Epithelial cell of prostate (primary cell): ENCODE measurements at places on chromosomes 4 and X.
A peak's percentile ranks its signal among the peaks of the same experiment; 100 is the strongest.

DNA sequence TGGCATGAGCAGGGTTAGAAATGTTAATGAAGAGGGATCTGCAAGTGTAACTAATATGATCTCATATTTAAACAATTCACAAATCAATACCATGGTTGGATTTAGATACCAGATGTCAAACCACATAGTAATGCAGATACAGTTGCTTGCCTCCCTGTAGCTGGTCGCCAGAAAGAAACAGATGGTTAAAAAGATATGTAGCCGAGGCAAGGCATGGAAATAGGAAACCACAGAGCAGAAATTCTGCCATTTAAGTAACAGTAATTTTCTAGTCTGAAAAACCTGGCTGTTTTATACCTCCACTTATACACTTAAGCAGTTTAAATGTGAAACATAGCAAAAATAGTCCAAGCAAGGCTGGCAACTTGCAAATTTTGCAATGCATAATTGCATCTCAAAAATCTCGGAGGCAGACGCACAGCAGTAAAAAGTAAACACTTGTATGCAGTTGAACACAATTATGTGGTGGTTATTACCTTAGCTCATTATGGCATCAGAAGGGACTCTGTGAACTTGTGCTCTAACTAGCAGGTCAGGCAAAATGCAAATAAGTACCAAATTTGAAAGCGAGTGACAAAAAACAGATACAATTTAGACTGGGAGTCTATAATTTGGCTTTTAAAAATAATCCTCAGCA is 126.8 kb downstream of the NAA11 start:
- DNase-seq = no peak

GRCh38 chr4:28426251-28426650 is 1565.6 kb downstream of the STIM2 start:
- DNase-seq = no peak

DNA sequence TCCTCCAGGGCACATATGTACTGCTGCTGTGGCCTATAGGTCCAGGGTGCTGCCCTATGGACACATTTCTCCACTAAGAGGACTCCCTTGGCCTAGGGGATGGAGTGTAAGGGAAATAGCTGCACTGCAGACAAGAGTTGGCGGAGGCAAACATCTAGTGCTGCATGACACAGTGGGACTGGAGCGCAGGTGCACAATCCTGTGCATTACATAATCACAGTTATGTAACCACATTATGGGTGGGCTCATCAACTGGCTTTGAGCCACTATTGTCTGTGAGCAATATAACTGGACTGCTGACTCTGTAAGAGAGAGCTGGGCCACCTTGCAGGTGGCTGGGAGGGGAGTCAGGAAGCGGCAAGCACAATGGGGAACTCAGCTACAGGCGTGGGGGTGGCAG is 3.2 kb upstream of the TIGD2 start:
- DNase-seq = no peak

DNA sequence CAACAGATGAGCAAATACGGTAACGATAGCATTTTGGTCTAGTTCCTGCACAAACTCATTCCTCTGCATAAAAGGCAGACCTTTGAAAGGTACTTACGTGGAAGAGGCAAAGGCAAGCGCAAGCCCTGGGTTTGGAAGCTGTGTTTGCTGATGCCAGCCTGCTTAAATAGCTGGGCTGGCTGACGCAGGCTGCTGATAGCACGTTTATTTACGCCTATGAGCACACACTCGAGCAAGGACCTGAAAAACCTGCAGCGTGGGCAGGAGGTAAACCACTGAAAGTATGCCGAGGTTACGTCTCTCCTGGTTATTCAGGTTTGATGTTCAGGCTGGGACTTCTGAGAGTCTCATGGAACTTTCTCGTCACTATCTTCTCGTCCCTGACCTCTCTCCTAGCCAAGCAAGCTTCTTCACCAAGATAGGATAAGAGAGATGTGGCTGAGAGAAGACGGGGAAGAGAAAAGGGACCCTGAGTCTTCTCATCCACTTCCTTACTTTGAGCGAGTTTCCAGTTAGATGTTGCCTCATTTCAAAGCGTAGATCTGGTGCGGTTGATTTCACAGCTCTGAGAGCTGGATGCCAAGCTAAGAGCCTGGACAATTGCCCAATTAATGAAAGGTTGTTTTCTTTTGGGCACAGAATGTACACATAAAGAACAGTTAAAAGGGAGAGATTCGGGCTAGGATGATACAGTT is at the start of gene HOPX:
Gene HOPX, minus strand, starts transcription at position 139 of the 695 bp plus-strand sequence. CDS start 23,480 bp downstream, outside the sequence.
- DNase-seq = peak; percentile 78

DNA sequence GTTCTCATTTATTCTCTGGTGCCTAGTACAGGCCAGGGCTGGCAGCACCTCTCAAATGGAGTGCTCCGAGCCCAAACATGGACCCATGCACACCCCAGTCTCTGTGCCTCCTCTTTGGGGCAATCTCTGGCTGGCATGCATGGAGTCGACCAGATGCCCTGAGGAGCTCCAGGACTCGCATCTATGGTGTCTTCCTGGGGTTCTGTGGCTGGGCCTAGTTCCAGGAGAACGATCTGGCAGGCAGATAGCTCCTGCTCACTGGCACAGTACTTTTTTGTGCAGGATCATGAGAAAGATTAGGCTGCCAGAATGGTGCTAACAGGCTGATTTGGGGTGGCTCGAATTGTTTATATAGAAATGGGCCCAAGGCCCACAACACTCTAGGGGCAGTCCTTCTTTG is 72.0 kb upstream of the PJA1 start:
- DNase-seq = no peak
